Activated B cell treated with CpG ODN at 0.5 μM for 24 hours (primary cell): ENCODE measurements at places on chromosomes 3 and 15. TPM values are rescaled to one million over a fixed set of nuclear protein-coding genes. Genes with fewer than 3 reads are reported as not detected.

- peaks cover 16% of the 10 kb centered on the region for H3K36me3 ChIP-seq
- no peak for DNase-seq
- no peaks in the 10 kb centered on the region for H3K27me3 ChIP-seq
Observed at GRCh38 chr3:17194116-17194515, 309.4 kb downstream of the PLCL2 start.

- peak; percentile 25 for DNase-seq
- H3K27me3 ChIP-seq, result peaks cover 41% of the 10 kb centered on the region
- no peak overlapping the region for H3K27ac ChIP-seq
Observed at GRCh38 chr3:8767667-8768363, 1.6 kb downstream of the OXTR start.

DNA sequence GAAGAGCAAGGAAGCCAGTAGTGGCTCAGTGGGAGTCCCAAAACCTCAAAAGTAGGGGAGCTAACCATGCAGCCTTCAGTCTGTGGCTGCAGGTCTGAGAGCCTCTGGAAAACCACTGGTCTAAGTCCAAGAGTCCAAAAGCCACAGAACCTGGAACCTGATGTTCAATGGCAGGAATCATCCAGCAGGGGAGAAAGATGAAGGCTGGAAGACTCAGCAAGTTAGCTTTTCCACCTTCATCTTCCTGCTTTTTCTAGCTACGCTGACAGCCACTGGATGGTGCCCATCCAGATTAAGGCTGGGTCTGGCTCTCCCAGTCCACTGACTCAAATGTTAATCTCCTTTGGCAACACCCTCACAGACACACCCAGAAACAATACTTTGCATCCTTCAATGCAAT is 626.3 kb downstream of the NAALADL2 start:
- H3K27ac ChIP-seq, result no peak overlapping the region
- no peaks in the 10 kb centered on the region for H3K4me1 ChIP-seq
- no peaks in the 10 kb centered on the region for H3K36me3 ChIP-seq
- no peaks in the 10 kb centered on the region for H3K27me3 ChIP-seq

GRCh38 chr15:60358935-60359682 is 38.7 kb downstream of the ANXA2 start:
- no peaks in the 10 kb centered on the region for H3K27me3 ChIP-seq
- no peak overlapping the region for H3K4me3 ChIP-seq
- DNase-seq, result no peak
- no peak overlapping the region for H3K27ac ChIP-seq
- H3K4me1 ChIP-seq, result peaks cover 3% of the 10 kb centered on the region

- H3K36me3 ChIP-seq, result no peaks in the 10 kb centered on the region
- H3K4me1 ChIP-seq, result peaks cover 33% of the 10 kb centered on the region
- H3K27me3 ChIP-seq, result no peaks in the 10 kb centered on the region
- H3K4me3 ChIP-seq, result no peak overlapping the region
- no peak for DNase-seq
- no peak overlapping the region for H3K27ac ChIP-seq
Observed at GRCh38 chr3:136954251-136954650, 3.5 kb upstream of the IL20RB start.

The SCN10A gene
- total RNA-seq, result not detected in 2 replicates

The GMNC gene
- not detected in 2 replicates for total RNA-seq

DNA sequence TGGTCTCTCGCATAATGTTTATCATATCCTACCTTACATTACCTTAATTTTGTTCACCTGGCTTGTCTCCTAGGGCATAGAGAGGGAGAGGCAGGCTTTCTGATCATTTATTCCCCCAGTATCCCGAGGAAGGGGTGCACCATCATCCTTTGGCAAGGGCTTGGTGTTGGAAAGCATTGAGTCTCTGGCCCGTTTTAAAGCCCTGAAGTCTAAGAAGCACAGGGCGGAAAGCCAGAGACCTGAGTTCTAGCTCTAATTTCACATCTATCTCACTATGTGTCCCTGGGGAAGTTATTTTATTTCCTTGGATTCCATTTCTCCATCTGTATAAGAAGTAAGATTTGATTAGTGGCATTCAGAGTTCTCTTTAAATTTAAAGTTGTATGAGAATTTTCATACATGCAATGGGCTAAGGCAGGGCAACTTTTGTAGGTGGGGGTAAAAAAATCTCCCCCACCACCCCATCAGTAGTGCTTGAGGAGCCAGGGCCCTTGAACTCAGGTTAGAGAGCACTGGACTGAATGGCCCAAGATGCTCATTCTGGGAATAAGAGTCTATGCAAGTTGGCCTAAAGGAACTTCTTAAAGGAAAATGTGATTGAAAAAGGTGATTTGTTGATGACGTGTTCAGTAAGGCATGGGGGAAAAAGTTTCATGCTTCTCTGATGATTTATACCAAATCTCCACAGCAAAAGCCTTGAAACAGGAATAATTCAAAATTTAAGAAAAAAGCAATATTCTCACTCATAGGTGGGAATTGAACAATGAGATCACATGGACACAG is 10.1 kb downstream of the TMC3 start:
- H3K27ac ChIP-seq, result no peak overlapping the region
- no peak for DNase-seq
- no peak overlapping the region for H3K4me3 ChIP-seq
- peaks cover 4% of the 10 kb centered on the region for H3K27me3 ChIP-seq

GRCh38 chr3:184685055-184685454 is 26.8 kb downstream of the MAGEF1 start:
- H3K27me3 ChIP-seq, result no peaks in the 10 kb centered on the region
- H3K4me3 ChIP-seq, result no peak overlapping the region
- no peak overlapping the region for H3K27ac ChIP-seq
- H3K4me1 ChIP-seq, result peaks cover 27% of the 10 kb centered on the region

DNA sequence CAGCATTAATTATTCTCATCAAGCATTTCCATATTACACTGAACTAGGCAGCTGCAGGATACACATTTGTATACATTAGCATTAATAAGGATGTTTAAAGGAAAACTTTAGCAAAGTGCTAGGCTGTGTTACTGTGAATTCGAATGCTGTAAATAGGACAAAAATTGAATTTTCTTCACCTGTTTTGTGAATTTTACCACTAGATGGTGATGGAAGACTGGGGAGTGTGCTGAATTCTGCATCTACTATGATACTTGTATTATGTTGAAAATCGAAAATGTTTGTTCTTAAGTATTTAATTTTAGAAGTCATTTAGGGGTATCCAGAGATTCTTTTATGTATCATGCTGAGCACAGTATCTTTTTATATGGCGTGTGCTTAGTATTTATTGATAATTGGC is 12.3 kb upstream of the P2RY14 start:
- no peak overlapping the region for H3K4me3 ChIP-seq
- H3K4me1 ChIP-seq, result no peaks in the 10 kb centered on the region
- H3K27me3 ChIP-seq, result no peaks in the 10 kb centered on the region
- H3K36me3 ChIP-seq, result no peaks in the 10 kb centered on the region
- no peak for DNase-seq

DNA sequence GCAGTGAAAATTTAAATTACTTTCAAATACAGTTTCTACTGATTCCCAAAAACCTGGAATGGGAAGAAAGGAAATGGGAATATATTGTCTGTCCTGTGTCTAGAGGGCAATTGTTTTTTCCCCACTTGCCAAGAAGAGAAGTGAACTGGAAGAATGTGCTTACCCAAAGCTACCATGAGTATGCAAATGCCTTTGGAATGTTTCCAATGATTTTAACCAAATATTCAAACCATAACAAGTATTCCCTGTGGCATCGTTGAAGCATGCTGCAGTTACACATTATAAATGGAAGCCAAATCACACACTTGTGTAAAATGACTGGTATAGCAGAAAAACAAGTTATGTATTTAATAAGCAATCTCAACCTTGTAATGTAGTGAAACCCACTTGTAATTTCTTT is 368.2 kb downstream of the GBE1 start:
- H3K27ac ChIP-seq, result no peak overlapping the region
- no peak for DNase-seq
- H3K36me3 ChIP-seq, result no peaks in the 10 kb centered on the region
- H3K4me1 ChIP-seq, result no peaks in the 10 kb centered on the region

- no peak overlapping the region for H3K4me3 ChIP-seq
- H3K27me3 ChIP-seq, result peaks cover 6% of the 10 kb centered on the region
- H3K27ac ChIP-seq, result no peak overlapping the region
- no peaks in the 10 kb centered on the region for H3K36me3 ChIP-seq
Observed at GRCh38 chr3:14329842-14330241, 72.6 kb upstream of the SLC6A6 start.

The CYP1A2 gene
- total RNA-seq, result 0.16 TPM in 1 of 2 replicates, not detected in the other

GRCh38 chr3:16124636-16125035 is 49.8 kb upstream of the GALNT15 start:
- no peaks in the 10 kb centered on the region for H3K36me3 ChIP-seq
- DNase-seq, result no peak
- peaks cover 2% of the 10 kb centered on the region for H3K27me3 ChIP-seq

GRCh38 chr3:165549665-165550064 is 287.6 kb downstream of the BCHE start:
- no peaks in the 10 kb centered on the region for H3K4me1 ChIP-seq
- no peaks in the 10 kb centered on the region for H3K27me3 ChIP-seq
- no peak overlapping the region for H3K27ac ChIP-seq

GRCh38 chr3:8817486-8817885 is 48.1 kb upstream of the OXTR start:
- no peaks in the 10 kb centered on the region for H3K27me3 ChIP-seq
- H3K36me3 ChIP-seq, result no peaks in the 10 kb centered on the region
- H3K27ac ChIP-seq, result no peak overlapping the region
- DNase-seq, result no peak

DNA sequence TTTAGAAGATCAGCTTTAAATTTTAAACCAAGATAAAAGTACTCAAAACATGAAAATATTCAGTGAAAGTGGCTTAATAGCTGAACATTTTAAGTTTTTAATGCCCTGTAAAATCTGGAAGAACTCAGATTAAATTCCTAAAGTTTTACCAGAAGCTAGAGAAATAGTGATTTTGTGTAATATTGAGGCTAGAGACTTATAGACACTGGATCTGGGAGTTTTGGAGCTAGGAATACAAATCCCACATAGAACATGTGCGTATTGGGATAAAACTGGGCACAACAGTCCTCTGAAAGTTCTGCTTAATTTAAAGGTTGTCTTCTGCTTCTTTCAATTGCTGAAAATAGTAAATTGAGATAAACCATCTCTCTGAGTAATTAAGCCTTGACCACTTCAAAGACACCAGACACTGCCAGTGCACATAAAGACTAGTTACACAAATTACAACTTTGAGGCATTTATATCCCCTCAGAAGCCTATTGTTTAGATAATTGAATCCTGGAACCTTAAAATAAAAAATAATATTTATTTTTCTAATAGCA is 1382.5 kb downstream of the OTOL1 start:
- H3K36me3 ChIP-seq, result no peaks in the 10 kb centered on the region
- no peak overlapping the region for H3K27ac ChIP-seq

DNA sequence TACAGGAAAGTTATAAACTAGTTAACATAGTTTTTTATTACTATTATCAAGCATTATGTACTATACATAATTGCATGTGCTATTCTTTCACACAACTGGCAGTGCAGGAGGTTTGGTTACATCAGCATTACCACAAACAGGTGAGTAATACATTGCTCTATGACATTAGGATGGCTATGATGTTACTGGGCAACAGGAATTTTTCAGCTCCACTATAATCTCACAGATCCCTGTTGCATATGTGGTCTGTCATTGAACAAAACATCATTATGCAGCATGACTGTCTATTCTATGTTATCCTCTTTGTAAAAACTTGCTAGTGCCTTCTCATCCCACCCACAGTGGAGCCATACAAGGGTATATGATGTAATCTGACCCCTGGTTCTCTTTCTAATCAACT is 36.5 kb upstream of the PDZRN3 start:
- no peak overlapping the region for H3K4me3 ChIP-seq
- H3K27me3 ChIP-seq, result no peaks in the 10 kb centered on the region
- no peak for DNase-seq
- no peaks in the 10 kb centered on the region for H3K36me3 ChIP-seq
- no peak overlapping the region for H3K27ac ChIP-seq

- no peaks in the 10 kb centered on the region for H3K27me3 ChIP-seq
- no peak for DNase-seq
- no peak overlapping the region for H3K27ac ChIP-seq
- H3K4me1 ChIP-seq, result peaks cover 56% of the 10 kb centered on the region
- H3K4me3 ChIP-seq, result no peak overlapping the region
Observed at GRCh38 chr3:141405591-141405990, 37.3 kb downstream of the ZBTB38 start.

DNA sequence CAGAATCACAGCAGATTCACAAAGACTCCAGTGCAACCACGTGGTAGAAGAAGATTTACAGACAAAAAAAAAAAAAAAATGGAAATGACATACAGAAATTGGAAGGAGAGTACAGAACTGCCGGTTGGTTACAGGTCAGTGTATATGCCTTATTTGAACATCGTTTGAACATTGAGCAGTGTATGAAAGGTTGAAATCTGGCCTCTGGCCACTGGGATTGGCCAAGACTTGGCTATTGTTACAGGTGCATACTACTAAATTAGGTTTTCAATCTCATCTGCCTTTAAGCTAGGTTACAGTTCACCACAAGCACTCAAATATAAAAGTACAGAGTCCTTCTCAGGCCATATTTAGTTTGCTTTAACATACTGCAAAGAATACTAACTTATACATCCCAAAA is 59.8 kb downstream of the THBS1 start:
- no peaks in the 10 kb centered on the region for H3K36me3 ChIP-seq
- H3K27me3 ChIP-seq, result peaks cover 5% of the 10 kb centered on the region
- no peak for DNase-seq
- no peak overlapping the region for H3K4me3 ChIP-seq
- H3K4me1 ChIP-seq, result no peaks in the 10 kb centered on the region

GRCh38 chr3:141399200-141399599 is 30.9 kb downstream of the ZBTB38 start:
- peaks cover 36% of the 10 kb centered on the region for H3K4me1 ChIP-seq
- no peak for DNase-seq
- peaks cover 3% of the 10 kb centered on the region for H3K27me3 ChIP-seq
- H3K36me3 ChIP-seq, result peaks cover 14% of the 10 kb centered on the region

DNA sequence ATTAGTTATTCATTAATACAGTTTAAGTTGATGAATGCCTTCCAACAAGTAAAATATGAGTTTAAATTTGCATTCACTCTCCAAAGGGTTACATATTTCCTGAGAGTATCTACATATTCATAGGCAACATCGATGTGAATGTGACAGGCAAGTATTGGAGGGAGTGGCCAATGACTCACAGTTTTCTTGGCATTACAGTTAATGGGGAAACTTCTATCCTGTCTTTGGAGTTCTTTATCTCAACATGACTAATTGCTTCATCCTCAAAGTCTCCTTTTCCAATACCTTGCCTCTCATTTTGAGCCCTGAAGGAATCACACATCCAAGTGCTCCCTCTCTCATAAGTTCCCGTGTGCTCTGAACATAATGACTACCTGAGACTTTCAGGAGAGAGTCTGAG is 439.7 kb upstream of the FRG2C start:
- no peak overlapping the region for H3K4me3 ChIP-seq
- no peaks in the 10 kb centered on the region for H3K4me1 ChIP-seq
- DNase-seq, result no peak
- H3K27me3 ChIP-seq, result no peaks in the 10 kb centered on the region
- no peaks in the 10 kb centered on the region for H3K36me3 ChIP-seq

The ELL3 gene
- 95.5 and 108 TPM in 2 replicates for total RNA-seq

DNA sequence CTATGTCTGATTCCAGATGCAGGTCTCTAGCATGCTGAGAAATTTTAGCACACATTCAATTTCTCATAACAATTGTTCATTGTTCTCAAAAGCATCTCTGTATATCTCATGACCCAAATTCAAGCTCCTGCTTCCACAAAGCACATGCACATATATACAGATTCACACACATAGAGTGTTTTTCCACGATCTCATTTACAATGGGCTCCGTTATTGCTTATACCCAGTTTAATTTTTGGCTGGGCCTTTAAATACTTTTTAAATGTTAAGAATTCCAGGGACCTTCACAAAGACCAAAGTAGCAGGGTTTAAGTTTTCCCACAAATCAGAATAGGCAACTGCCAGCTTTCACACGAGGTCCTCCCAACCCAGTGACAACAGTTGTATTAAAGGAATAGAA is 333.5 kb upstream of the SEMA6D start:
- no peak for DNase-seq
- no peaks in the 10 kb centered on the region for H3K36me3 ChIP-seq
- no peaks in the 10 kb centered on the region for H3K4me1 ChIP-seq
- H3K4me3 ChIP-seq, result no peak overlapping the region
- H3K27ac ChIP-seq, result no peak overlapping the region
